Stomach (tissue), 19 donors: ENCODE measurements at places on chromosomes 6 and 20. TPM values are rescaled to one million over a fixed set of nuclear protein-coding genes. Genes with fewer than 3 reads are reported as not detected.

Gene BMP7
- 3.1 TPM for polyA plus RNA-seq

Gene EYS
- polyA plus RNA-seq: not detected

Gene ANGPT4
- polyA plus RNA-seq: not detected

Gene BNIP5
- 3.8 TPM for polyA plus RNA-seq

Gene MPC1
- polyA plus RNA-seq: 64.7 TPM

Gene HLA-DQB2
- 1.6 TPM for polyA plus RNA-seq

Gene XPO5
- 5.7 TPM for polyA plus RNA-seq

Gene CPXM1
- 0.50 TPM for polyA plus RNA-seq

Gene RIN2
- 11.1 TPM for polyA plus RNA-seq

Gene CST5
- not detected for polyA plus RNA-seq

Gene GNAS-AS1
- not detected for polyA plus RNA-seq

Gene PRL
- polyA plus RNA-seq: not detected

Gene TBX18
- polyA plus RNA-seq: 0.12 TPM

Gene ZC2HC1B
- not detected for polyA plus RNA-seq

Gene KCNQ2
- polyA plus RNA-seq: 0.25 TPM

Gene CAGE1
- polyA plus RNA-seq: not detected

Gene EDN3
- polyA plus RNA-seq: 6.4 TPM

Gene BLCAP
- 64.6 TPM for polyA plus RNA-seq

Gene SRC
- polyA plus RNA-seq: 40.7 TPM

Gene SCAF8
- 9.2 TPM for polyA plus RNA-seq

Gene LY6G6F
- polyA plus RNA-seq: not detected

Gene HMGN4
- polyA plus RNA-seq: 22.4 TPM
